ENCODE measurements at places on chromosomes 2 and 18.

DNA sequence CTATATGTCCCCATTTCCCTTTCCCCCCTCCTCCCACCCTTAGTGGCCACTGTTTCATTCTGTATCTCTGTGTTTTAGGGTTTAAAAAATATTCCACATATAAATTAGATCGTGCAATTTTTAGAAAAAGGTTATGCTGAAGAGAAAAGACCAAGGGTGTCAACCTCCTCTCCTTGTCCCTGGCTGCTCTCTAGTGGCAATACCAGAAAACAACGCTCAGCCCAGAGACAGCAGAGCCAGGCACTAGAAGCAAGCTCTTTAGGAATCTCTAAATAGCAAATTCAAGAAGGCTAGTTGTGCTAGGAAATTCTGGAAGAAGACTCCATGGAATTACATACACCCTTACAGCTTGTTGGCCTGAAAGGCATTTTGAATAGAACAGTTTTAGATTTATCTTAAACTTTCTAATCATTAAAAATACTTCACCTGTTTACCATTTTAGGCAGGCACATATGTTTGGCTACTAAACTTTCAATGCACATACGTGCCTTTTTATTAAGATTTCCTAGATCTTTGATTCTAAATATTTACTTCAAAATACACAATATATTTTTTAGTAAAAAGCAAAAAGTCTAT lies 35.1 kb upstream of the RASGRP3 start:
- peak; percentile 72 for DNase-seq

DNA sequence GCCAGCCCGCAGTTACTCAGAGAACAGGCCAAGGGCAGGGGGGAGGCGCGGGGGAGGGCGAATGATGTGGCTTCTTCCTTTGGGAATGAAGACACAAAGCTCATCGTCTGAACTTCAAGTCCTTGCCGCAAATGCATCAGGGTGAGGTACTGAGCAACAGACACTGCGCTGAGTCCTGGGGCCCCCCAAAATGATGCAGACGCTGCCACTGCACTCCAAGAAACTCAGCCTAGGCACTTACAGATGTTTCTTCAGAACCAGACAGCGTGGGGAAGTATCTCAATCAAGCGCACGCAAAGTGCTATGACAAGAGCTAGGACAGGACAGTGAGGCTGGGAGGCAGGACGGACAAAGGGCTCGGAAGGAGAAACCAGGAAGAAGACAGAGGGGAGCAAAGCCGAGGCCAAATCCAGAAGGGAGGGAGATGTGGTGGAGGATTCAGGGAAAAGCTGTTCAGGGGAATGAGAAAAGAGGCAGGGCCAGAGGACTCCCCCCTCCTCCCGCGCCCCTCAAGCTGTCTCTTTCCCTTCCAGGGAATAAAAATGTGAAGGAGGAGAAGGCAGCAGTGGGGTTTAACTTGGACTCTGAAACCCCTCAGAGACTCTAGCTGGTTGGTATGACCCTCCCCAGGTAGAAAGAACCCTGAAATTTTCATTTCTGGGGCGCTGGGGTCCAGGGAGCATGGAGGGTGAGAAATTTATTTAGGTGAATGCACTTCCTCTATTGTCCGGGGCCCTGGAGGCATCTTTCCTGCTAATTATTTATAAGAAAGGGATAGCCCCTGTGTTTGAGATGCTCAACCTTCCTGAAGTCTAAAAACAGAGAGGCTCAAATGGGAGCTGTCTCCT lies 34.9 kb downstream of the CIB4 start:
- no peak for DNase-seq

DNA sequence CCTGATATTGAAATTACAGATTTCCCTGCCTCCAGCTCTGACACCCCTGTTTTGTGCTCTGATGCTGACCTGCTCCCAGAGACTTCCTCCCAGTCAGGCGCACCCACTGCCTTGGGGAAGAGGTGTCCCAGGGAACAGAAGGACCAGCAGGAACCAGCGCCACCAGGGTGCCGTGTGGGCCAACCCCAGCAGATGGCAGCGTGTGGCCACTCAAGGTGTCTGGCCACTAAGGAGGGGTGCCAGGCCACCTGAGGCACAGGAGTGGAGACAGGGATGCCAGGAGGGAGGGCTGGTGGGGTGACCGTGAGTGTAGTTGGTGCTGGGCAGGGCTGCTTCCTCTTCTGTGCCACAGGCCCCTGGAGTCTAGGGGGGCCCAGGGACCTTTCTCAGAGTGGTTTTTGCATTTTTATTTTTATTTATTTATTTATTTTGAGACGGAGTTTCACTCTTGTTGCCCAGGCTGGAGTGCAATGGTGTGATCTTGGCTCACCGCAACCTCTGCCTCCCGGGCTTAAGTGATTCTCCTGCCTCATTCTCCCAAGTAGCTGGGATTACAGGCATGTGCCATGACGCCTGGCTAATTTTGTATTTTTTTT lies 56.0 kb downstream of the TEX44 start:
- peak; percentile 91 for DNase-seq

DNA sequence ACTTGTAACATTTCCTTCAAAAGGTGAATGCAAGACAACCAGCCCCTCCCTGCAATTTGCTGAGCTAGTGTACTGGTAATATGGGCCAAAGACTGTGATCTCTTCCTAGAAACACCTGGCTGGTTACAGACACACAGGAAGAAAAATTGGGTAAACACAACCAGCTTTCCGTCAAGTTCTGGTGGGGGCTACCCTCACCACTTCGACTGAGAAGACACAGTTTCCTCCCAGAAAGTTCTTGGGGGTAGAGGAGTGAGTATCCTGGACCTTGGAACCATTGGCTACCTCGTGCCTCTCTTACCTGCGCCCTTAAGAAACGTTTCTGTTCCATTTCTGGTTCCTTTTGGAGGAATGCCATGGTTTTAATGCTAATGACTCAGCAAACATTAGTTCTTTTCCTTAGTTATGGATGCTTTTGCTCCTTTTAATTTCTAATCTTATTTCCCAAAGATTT lies 120.9 kb upstream of the DLX2 start:
- peak; percentile 63 for DNase-seq

DNA sequence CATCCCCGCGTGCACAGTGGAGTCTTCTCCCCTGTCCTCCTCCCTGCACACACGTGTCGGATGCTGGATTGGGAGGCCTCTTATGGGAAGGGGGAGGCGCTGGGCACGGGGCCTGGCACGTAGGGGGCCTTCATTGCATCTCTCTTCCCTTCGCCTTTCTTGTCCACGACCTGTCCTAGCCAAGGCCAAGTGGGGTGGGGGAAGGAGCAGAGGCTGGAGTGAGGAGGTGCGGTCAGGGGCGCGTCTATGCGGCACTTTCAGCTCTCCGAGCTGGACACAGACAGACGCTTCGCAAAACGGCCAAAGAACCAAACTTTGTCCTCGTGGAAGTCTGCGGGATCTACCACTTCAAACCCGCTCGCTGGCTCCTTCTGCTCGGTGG lies 13.4 kb downstream of the ALPG start:
- no peak for DNase-seq

DNA sequence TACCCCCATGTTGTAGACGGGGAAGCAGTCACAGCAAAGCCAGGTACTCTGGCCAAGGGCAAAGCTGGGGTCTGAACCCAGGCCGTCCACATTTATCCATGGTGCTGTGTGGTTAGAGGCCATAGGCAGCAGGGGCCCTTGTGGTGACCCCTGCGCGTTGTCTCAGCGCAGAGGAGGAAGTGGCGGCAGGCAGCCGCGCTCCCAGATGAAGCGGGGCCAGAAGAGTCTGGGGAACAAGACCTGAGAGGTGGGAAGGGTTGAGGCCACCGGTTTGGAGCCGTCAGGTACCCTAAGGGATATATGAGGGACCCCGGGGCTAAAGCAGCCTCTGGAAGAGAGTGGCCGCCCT lies 770 bp downstream of the ZNF396 start:
- DNase-seq: peak; percentile 76

DNA sequence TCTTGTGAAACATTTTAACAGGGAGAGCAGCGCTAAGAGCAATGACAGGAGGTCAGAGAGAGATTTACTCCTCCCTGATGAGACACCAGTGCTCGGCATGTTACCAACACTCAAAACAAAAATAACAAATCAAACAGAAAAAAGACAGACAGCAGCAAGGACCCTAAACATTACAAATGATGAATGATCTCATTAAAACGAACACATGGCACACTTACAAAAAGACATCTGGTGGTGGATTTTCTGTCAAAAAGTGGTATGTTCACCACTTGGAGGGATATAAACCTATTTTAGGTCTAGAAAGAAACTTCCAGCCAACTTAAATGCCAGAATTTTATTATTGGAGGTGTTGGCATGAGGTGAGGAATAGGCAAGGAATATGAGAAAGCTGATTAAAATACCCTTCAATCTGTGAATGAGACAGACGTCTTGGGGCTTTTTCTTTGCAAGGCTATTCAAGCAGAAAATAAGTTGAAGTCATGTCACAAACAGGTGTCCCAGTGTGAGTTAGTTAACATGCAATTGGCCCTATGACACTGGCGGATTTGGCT lies 112.8 kb downstream of the PRELID3A start:
- DNase-seq: no peak

- no peak for DNase-seq
These were observed 140.0 kb downstream of the ANTXR1 start for GRCh38 chr2:69152847-69153583.

DNA sequence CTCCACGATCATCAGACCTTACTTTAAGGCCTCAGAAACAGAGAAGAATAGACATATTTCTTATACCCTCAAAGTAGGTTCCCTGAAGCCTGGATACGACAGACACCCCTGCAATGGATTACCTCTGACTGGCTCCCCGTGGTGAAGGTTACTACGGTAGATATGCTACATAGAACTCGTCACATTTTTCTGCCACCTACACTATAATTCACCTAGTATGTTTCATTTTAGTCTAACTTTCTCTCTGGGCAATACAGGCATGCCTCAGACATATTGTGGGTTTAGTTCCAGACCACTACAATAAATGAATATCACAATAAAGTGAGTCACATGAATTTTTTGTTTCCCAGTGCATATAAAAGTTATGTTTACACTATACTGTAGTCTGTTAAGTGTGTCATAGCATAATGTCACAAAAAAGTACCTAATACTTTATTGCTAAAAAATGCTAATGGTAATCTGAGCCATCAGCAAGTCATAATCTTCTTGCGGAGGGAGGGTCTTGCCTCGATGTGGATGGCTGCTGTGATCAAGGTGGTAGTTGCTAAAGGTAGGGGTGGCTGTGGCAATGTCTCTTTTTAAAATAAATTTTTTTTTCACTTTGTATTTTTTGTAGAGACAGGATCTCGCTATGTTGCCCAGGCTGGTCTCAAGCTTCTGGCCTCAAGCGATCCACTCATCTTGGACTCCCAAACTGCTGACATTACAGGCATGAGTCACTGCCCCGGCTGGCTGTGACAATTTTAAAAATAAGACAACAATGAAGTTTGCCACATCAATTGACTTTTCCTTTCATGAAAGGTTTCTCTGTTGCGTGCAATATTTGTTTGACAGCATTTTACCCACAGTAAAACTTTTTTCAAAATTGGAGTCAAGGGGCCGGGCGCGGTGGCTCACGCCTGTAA lies 64.6 kb downstream of the TGIF1 start:
- no peak for DNase-seq

DNA sequence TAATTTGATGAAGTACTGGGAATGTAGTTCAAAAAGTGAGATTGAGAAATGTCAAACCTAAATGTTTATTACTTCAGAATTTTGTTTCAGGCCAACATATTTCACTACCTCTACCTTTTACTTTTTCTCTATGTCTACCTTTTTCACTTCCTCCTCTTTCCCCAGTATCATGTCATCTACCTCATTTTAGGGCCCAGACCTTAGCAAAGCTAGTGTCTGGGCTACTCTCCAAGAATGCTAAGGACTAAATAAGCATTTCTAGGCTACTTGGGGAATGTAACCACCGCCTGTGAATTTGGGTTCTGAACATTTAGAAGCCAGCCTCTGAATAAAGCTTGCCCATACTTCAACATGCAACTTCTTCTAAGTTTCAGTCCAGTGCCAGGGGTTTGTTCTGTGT lies 330.4 kb downstream of the SLC4A3 start:
- DNase-seq: peak; percentile 16

DNA sequence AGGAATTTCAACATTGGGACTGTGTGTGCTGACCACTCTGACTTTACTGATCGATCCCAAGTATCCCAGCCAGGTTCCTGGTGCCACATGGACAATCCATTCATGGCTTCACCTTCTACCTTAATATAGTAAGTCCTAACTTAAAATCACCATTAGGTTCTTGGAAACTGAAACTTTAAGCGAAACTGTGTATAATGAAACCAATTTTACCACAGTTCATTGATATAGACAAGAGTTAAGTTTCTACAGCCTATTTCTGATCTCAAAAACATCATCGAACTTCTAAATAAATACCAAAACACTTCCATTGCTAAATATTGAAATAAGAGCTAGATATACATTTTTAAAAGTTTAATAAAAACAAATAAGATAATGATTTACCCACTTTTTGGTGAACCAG lies 4.4 kb upstream of the EXOC6B start:
- no peak for DNase-seq

DNA sequence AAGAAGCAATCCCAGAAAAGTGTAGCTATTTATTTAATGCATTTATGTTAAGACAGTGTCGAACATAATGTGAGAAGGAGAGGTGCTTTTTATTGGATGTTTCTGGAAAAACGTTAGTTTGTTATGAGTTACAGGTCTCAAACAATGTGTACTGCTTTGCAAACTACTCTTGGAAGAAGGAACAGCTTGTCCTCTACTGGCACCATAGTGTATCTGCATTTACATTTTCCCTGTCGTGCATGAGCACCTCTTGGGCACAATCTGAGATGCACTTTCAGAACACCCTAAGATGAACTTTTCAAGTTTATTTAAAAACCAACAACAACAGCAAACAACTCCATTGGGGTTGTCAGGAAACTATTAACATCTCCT lies 22.8 kb downstream of the CCNYL1 start:
- DNase-seq: no peak

DNA sequence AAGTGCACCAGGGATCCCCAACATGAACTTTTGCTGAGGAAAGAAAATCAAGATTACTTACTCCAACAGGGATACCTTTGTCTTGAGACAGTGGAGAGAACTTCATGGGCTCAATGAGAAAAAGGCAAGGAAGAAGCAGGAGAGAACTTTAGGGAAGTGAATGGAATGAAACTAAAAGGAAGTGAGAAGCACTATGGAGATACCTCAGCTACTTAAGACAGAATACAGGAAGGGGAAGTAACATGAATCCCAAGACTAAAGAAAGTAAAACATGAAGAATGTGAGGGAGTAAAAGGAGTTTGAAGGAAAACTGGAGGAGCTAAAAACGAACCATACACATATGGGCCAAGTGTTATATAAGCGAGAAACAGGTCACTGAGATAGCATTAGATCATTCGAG lies 32.4 kb upstream of the ACTR3 start:
- no peak for DNase-seq

DNA sequence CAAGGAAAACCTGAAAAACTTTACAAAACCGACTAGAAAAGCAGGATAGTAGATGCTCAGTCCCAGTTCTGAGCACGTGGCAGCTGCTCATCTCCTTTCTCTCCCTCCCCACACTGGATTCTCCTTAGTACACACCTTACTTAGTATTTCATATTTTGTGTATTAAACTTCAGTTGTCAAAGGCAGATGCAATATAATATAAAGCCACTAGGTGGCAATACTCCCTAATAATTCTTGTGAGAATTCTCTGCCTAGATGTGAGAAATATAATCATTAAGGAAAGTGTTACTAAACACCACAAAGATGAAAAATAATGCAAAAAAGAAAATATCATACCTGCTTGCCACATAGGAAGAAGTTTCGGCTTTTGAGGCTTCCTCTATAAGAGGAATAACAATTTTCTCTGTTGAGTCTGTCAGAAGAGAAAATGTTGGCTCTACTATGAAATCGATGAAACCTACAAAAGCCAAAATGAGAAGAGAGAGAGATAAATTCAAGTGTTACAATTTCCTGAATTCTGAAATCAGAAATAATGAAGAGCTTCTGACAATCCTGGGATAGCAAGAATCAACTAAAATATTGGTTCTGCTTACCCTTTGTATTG lies 200.6 kb downstream of the PPP1R1C start:
- DNase-seq: no peak
